IPS-NIHi11 (cell line): ENCODE measurements at places on chromosomes 11 and 22.

- no peak for DNase-seq
Observed at GRCh38 chr11:70303070-70303469, 32.6 kb downstream of the PPFIA1 start.

DNA sequence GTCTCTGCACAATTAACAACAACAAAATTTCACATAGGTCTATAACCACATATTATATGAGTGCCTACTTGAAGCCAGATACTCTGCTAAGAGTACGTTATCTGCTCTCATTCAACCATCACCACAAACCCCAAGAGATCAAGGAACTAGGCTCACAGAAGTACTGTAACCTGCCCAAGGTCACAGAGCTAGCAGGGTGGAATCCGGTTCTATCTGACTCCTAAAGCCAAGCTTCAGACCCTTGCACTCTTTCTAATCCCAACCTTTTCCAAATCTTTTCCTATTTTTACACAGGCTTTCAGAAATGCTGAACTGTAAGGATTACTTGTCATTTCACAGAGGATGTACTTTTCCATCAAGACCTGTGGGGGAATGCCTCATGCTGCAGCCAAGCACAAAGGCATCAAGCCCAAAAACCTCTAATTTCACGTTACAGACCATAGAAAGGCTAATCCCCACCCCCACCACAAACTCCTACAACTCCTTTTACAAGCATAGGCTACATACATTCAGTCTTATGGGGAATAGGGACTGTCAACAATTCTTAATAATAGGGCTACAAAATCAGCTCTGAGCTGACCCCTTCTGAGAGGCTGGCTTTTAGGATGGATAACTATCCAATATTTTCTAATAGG, 927 bp downstream of the PRCP start:
- DNase-seq: no peak

GRCh38 chr11:124699547-124699946, 25.8 kb downstream of the SPA17 start:
- DNase-seq: no peak

- no peak for DNase-seq
Observed at GRCh38 chr11:75946531-75947530, 131.8 kb downstream of the UVRAG start.

DNA sequence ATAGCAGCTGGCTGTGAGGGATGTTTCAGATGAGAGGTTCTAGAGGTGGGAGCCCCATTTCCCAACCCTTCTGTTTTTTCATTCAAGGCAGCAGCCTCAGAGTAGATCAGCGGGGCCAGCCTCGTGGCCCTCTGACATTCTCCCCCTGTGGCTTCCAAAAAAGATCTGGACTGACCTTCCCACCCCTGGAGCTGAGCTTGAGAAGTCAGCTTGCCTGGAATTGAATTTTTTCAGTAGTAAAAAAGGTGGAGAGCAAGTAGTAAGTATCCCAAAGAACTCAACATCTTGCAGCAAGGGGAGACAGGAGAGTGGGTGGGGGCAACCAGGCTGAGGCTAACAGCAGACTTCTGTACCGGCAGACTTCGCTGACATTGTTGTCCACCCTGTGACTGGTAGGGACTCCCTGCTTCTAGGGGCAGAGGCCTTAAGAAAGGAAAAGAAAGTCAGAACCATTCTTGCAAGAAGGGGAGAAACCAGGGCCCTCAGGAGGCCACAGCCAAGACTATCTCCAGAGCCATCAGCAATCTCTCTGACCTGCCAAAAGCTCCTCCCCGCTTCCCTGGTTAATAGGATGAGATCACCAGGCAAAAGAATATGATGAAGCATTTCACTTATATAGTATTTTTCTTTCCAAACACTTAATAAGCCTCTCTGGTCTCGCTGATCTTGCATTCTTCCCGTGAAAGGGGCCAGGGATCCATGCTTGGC, 2.0 kb upstream of the GRIK4 start:
- DNase-seq: no peak

DNA sequence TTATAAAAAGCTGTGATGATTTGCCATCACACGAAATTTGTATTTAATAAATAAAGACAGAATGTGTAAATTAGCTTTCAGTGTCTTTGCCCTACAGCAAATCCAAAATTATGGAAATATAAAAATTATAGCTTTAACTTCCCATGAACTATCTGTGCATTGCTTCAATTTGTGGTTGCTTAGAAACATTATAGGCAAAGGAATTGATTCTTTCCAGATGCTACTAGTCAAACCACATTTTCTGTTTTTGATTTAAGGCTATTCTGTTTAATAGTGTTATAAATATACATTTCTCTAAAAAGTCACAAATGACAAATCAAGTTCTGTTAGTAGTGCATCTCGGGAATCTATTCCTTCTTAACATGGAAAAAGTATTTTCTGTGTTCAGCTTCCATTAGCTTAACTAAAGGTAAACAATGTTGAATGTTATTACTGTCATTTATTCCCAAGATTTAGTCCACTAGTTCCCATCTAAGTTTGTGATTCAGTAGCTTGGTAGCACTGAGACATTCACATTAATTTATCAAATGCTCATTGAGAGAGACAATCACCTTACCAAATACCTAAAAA, 1086.3 kb upstream of the CCDC90B start:
- DNase-seq: no peak

GRCh38 chr11:43547889-43548381, 132.6 kb upstream of the HSD17B12 start:
- DNase-seq: peak; percentile 84
